ENCODE measurements at places on chromosomes 6 and 20.

GRCh38 chr6:89400050-89400449 lies 12.0 kb downstream of the RRAGD start:
- no peak for DNase-seq

GRCh38 chr6:10112871-10113549 lies 301.9 kb downstream of the TFAP2A start:
- no peak for DNase-seq

DNA sequence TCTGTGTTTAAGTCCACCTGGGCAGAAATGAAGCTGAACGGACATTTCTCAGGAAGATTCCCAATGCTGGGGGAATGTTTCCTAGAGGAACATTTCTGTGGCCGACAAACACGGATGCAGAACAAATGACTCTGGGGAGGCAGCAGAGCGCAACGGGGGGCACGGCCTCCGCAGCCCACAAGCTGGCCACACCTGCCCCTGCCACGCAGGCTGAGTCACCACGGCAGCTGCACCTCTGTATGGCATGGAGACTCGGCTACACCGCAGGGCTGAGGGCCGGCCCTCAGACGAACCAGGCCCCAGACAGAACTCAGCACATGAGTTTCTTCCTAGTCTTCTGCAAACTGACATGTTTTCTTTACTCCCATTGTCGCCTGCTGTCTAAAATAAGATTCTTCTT lies 10.0 kb upstream of the PRR18 start:
- peak; percentile 37 for DNase-seq

- DNase-seq: no peak
Observed at GRCh38 chr20:49386848-49387580, 95.5 kb downstream of the KCNB1 start.

- no peak for DNase-seq
Observed at GRCh38 chr6:46000905-46001304, 14.8 kb downstream of the CLIC5 start.

GRCh38 chr20:46358346-46359058 lies 47.9 kb downstream of the ELMO2 start:
- DNase-seq: no peak

GRCh38 chr20:33480048-33480447 lies 9.8 kb upstream of the CBFA2T2 start:
- DNase-seq: no peak

GRCh38 chr6:21208081-21208795 lies 385.3 kb upstream of the SOX4 start:
- DNase-seq: no peak

- DNase-seq: no peak
Observed at GRCh38 chr20:45998761-45999160, 9.9 kb upstream of the MMP9 start.

DNA sequence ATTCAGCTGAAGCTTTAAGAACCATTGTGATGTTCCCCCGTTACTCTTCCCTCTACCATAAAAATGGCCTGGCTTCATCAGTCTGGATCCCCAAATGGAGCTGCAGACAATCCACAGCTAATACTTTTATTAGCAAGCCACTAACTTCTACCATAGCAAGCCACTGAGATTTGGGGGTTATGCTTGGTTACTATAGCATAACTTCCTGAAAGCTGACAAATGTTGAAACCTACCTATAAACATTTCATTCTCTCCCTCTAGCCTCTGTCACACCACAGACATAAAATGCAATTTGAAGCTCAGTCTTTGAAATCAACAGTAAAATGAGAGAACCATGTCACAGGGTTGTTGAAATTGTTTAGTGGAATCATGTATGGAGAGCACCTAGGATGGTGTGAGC lies 3.0 kb upstream of the HTR1E start:
- DNase-seq: no peak

- no peak for DNase-seq
Observed at GRCh38 chr20:58997141-58997770, 9.8 kb downstream of the CTSZ start.

GRCh38 chr20:45545754-45546453 lies 1.3 kb downstream of the EPPIN start:
- peak; percentile 54 for DNase-seq

DNA sequence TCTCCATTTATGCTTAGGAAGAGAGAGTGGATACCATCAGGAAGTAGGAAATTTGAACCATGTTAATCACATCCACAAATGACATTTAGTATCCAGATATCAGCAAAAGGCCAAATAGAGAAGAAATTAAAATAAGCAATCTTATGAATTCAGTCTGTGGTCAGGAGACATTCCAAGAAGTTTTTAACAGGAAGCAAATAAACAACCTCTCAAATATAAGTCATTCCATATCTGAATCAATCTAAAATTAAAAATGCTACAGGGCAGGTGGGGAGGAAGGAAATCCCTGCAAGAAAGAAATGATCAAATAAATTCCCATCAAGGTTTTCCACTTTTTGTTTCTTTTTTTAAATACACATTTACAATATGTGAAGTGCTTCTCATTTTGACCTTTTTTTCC lies 520.6 kb downstream of the LMBRD1 start:
- DNase-seq: no peak

- no peak for DNase-seq
Observed at GRCh38 chr20:50819349-50819748, 24.5 kb downstream of the BCAS4 start.

- peak; percentile 54 for DNase-seq
Observed at GRCh38 chr6:72218125-72218524, 331.8 kb downstream of the RIMS1 start.

GRCh38 chr6:88168362-88168761 lies 2.2 kb upstream of the CNR1 start:
- DNase-seq: no peak

- no peak for DNase-seq
Observed at GRCh38 chr6:25617997-25618396, 34.0 kb upstream of the SCGN start.

DNA sequence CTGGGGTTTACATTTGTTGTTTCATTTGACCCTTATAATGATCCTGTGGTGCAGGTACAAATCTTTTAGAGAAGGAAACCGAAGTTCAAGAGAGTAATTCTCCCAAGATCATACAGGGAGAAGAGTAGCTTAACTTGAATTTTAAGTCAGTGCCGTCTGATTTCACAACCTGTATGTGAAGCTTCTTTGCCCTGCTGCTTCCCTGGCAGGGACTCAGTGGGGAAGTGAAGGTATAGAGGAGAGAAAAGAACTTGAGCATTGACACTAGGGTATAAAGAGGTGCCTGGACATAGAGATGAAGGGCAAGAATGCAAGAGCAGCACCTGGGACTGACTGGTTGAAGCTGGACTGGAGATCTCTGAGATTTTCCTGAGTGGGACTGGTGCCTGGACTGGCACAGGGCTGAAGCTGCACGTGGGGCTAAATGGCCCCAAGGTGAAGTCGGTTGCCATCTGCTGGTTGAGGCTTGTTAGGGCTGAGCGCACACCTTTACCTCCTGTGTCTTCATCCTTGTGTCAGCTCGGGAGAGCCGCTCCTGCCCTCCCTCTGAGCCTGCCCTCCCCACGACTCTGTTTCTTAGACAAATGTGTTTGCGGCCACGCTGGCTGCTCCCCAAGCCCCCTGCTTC lies 41.8 kb downstream of the FARS2 start:
- peak; percentile 12 for DNase-seq

DNA sequence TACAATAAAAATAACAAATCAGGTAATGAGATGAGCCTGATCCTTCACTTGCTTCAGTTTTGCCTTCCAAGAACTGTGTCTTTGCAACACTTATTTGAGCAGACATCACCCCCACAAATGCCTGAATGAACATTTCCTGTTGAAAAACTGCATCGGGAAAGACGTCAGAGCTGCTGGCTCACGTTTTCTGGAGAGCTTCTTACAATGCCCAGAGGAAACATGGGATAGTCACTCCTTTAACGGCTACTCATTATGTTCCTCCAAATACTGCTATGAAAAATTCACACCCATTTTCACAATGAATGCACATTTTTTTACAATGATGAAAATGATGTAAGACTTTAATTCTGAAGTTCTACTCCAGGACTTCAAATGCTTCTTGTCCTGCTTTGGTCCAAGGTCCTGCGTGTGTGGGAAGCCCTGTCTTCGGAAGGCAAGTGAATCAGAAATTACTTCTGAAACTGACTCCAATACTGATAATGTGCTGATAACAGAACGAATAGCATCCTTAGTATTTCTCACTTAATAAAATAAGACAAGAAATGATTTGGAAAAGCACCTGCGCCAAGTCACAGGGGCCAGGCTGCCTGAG lies 238.0 kb downstream of the ANKRD60 start:
- no peak for DNase-seq

- peak; percentile 40 for DNase-seq
Observed at GRCh38 chr6:169618526-169619490, 83.0 kb downstream of the WDR27 start.

- DNase-seq: no peak
Observed at GRCh38 chr6:158044525-158044888, 62.8 kb downstream of the SYNJ2 start.

DNA sequence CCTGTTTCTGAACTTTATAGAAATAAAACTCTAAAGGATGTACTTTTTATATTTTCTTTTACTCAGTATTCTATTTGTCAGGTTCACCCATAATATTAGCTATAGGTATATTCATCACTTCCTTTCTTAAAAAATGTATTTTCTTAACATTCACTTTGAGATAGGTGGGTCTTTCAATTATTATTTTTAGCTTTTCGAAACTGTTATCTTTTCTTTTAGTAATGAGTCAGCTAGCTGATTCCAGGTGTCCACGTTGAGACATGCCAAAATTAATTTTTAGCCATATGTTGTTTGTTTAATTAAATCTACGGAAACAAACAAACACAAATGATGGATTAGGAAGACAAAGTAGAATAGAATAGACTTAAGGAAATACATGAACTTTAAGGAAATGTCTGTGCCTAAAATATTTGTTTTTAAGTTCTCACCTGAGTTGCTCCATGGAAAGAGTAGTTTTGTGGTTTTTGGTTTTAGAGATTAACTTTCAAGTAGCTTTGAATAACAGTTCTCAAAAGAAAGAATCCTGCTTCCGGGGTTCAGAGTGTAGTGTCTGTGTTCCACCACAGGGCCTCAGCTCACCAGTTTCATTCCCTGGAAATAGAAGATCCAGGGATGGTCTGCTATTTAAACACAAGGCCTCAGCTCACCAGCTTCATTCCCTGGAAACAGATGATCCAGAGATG lies 435.0 kb downstream of the HAO1 start:
- no peak for DNase-seq

GRCh38 chr20:62217913-62218773 lies 1.9 kb downstream of the HRH3 start:
- no peak for DNase-seq

- DNase-seq: no peak
Observed at GRCh38 chr20:56953048-56953586, 313.3 kb downstream of the BMP7 start.

DNA sequence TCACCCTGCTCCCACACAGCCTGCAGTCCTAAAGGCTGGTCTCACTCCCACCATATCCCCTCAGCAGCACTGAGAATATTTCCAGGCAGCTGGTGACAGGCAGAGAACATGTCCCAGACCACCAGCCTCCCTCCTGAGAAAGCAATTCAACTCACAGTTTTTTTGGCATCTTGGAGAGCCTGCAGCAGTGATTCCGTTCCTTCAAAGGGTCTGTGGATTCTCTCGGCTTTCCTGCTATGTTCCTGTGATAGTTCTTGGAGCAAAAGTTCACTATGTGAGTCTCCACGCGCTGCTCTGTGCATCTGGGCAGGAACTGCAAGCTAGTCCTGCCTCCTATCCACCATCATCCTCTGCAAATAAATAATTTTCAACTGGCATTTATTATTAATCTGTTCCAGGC lies 448.3 kb upstream of the HSF2 start:
- no peak for DNase-seq

DNA sequence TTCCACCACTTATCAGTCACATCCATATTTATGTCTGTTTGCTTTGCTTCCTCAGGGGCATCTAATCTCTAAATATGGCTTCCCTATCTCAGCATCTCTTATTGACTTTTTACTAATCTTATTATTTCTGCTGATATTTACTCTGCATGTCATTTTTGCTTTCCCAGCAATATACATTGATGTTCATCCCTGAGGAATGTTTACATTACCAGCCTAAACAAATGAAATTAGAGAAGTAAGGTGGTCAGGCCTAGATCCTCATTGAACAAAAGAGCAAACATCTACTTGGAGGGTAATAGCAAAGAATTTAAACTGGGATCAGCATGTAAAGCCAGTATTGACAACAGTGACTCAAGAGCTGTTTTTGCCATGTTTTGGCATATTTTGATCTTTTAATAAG lies 546.4 kb downstream of the MMUT start:
- no peak for DNase-seq

- DNase-seq: no peak
Observed at GRCh38 chr6:36120979-36121786, 9.1 kb upstream of the MAPK13 start.

DNA sequence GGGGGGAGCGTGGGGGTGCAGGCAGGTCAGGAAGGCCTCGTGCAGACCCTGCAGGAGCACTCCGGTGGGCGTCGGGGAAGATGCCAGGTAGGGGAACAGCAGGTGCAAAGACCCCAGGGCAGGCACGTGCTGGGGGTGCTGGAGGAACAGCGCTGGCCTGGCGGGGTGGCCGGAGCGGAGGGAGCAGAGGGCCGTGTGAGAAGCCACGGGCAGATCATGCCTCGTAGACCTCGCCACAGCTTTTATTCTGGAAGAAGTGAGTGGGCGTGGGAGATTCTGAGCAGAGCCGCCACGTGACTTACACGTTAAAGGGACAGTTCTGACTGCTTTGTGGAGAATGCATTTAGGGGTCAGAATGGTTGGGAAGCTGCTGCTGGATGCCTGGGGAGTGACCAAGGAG lies 9.3 kb downstream of the NTSR1 start:
- DNase-seq: no peak

- no peak for DNase-seq
Observed at GRCh38 chr6:91099479-91099878, 512.6 kb upstream of the MAP3K7 start.

- DNase-seq: no peak
Observed at GRCh38 chr6:90574610-90575009, 12.3 kb downstream of the MAP3K7 start.

GRCh38 chr6:110878751-110879522 lies 4.4 kb downstream of the AMD1 start:
- DNase-seq: peak; percentile 12

DNA sequence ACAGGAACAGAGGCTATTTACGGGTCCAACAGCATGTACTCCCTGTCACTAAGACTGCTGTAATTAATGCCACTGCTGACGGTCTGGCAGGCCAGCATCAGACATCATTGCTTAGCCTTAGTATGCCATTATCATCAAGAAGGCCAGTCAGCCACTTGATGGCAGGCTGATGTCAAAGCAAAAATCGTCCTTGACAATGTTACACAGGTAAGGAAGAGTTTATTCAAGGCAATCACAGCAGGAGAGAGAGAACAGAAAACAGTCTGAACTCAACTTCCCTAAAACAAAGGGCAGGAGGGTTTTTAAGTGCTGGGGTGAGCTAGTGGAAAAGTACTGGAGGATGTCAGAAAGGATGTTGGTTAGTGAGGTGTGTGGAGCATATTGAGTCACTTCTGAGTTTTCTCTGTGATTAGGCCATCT lies 25.1 kb downstream of the FKBP1C start:
- DNase-seq: no peak

GRCh38 chr6:25875926-25876602 lies 2.0 kb upstream of the SLC17A3 start:
- DNase-seq: no peak

Data from urothelium cell line (cell line).